ENCODE measurements at places on chromosomes 1 and 21. TPM values are rescaled to one million over a fixed set of nuclear protein-coding genes. Genes with fewer than 3 reads are reported as not detected.

The SUCO gene
- 34.6 TPM for total RNA-seq

The NUP210L gene
- total RNA-seq, result 0.10 TPM

The LEMD1 gene
- total RNA-seq, result 0.38 TPM

The XCL2 gene
- total RNA-seq, result not detected

The CFAP107 gene
- total RNA-seq, result not detected

The OR2M7 gene
- not detected for total RNA-seq

The SH2D2A gene
- 75.8 TPM for total RNA-seq

The OR10Z1 gene
- total RNA-seq, result not detected

The CHD1L gene
- total RNA-seq, result 56.4 TPM

The C1orf185 gene
- total RNA-seq, result not detected

The INSRR gene
- total RNA-seq, result 0.05 TPM

The THEMIS2 gene
- 52.3 TPM for total RNA-seq

The MROH7 gene
- not detected for total RNA-seq
